ENCODE measurements at places on chromosomes 12 and 14. TPM values are rescaled to one million over a fixed set of nuclear protein-coding genes. Genes with fewer than 3 reads are reported as not detected.

GRCh38 chr12:65756956-65757511 is 67.2 kb upstream of the HMGA2 start:
- peaks cover 25% of the 10 kb centered on the region for H3K27me3 ChIP-seq
- peaks cover 15% of the 10 kb centered on the region for H3K4me1 ChIP-seq
- no peaks in the 10 kb centered on the region for H3K36me3 ChIP-seq
- no peak overlapping the region for H3K4me3 ChIP-seq
- H3K27ac ChIP-seq = no peak overlapping the region
- peak; percentile 57 for DNase-seq

- DNase-seq = no peak
- H3K4me1 ChIP-seq = peaks cover 3% of the 10 kb centered on the region
- no peaks in the 10 kb centered on the region for H3K36me3 ChIP-seq
- H3K27ac ChIP-seq = no peak overlapping the region
These were observed 10.2 kb downstream of the ASPG start for GRCh38 chr14:104095426-104096310.

GRCh38 chr14:76420827-76421226 is 44.9 kb downstream of the ESRRB start:
- no peak overlapping the region for H3K4me3 ChIP-seq
- H3K4me1 ChIP-seq = no peaks in the 10 kb centered on the region
- peaks cover 7% of the 10 kb centered on the region for H3K27me3 ChIP-seq
- no peak overlapping the region for H3K27ac ChIP-seq

- H3K4me1 ChIP-seq = no peaks in the 10 kb centered on the region
- DNase-seq = no peak
- H3K36me3 ChIP-seq = no peaks in the 10 kb centered on the region
- H3K27ac ChIP-seq = no peak overlapping the region
These were observed 82.7 kb downstream of the GAS2L3 start for GRCh38 chr12:100656141-100656540.

- H3K27ac ChIP-seq = no peak within 1 kb of the TSS
- H3K4me1 ChIP-seq = peaks cover 12% of the 10 kb centered on the region
- peaks cover 37% of the 10 kb centered on the region for H3K27me3 ChIP-seq
- H3K4me3 ChIP-seq = no peak within 1 kb of the TSS
- H3K36me3 ChIP-seq = no peaks in the 10 kb centered on the region
These were observed at the start of gene FIGNL2 for GRCh38 chr12:51848326-51848727. FIGNL2 (minus strand) TSS chr12:51848718; CDS start chr12:51822413, 26,305 bp downstream.

DNA sequence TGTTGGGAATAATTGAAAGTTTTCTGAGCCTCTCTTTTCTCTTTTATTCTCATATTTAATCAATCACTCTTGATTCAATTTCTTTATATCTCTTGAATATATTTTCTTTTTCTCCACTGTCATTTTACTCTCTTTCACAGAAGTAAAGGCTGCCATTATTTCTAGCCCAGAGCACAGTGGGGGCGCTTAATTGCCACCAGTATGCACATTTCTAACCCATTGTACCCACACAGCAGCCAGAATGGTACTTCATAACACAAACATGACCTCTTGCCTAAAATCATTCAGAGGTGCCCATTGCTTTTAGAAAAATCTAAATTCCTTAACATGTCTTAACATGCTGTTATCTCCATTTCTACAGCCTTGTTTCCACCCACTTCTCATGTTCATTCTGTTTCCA is 190.2 kb upstream of the LMO3 start:
- H3K27ac ChIP-seq = no peak overlapping the region
- no peak overlapping the region for H3K4me3 ChIP-seq
- no peaks in the 10 kb centered on the region for H3K4me1 ChIP-seq

OR6C2 gene
- total RNA-seq = not detected

CLEC7A gene
- not detected for total RNA-seq

NRXN3 gene
- not detected for total RNA-seq

SPIC gene
- not detected for total RNA-seq
